ENCODE measurements at places on chromosomes 1 and 21.

- H3K4me3 ChIP-seq = no peak overlapping the region
- H3K27ac ChIP-seq = no peak overlapping the region
- no peak for DNase-seq
- H3K27me3 ChIP-seq = no peaks in the 10 kb centered on the region
These were observed 419.4 kb downstream of the GPATCH2 start for GRCh38 chr1:217211486-217211885.

DNA sequence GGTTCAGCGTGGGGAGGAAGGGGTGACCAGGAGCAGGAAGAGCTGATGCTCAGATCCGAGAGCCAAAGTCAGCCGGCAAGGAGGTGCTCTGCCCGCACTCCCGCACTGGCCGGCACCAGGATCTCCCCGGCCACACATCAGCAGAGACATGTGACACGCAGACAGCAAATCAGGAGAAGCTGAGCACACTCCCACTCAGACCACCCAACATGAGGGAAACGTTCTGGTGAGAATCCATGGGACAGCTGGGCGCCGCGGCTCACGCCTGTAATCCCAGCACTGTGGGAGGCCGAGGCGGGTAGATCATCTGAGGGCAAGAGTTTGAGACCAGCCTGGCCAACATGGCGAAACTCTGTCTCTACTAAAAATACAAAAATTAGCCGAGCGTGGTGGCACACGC is 18.6 kb upstream of the PTTG1IP start:
- no peak overlapping the region for H3K27ac ChIP-seq
- DNase-seq = no peak
- no peaks in the 10 kb centered on the region for H3K27me3 ChIP-seq
- no peak overlapping the region for H3K4me3 ChIP-seq
- H3K4me1 ChIP-seq = no peaks in the 10 kb centered on the region

DNA sequence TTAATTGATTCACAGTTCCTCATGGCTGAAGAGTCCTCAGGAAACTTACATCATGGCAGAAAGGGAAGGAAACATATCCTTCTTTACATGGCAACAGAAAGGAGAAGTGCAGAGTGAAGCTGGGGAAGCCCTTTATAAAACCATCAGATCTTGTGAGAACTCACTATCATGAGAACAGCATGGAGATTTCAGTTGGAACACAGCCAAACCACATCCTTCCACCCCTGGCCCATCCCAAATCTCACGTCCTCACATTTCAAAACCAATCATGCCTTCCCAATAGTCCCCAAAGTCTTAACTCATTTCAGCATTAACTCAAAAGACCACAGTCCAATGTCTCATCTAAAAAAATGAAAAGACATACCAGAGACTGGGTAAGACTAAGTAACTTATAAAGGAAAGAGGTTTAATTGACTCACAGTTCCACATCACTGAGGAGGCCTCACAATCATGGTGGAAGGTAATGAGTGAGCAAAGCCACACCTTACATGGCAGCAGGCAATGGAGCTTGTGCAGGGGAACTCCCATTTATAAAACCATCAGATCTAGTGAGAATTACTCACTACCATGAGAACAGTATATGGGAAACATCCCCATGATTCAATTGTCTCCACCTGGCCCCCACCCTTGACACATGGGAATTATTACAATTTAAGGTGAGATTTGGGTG is 105.2 kb downstream of the MRPL39 start:
- no peaks in the 10 kb centered on the region for H3K27me3 ChIP-seq
- no peaks in the 10 kb centered on the region for H3K4me1 ChIP-seq
- no peak overlapping the region for H3K4me3 ChIP-seq
- no peak overlapping the region for H3K27ac ChIP-seq

DNA sequence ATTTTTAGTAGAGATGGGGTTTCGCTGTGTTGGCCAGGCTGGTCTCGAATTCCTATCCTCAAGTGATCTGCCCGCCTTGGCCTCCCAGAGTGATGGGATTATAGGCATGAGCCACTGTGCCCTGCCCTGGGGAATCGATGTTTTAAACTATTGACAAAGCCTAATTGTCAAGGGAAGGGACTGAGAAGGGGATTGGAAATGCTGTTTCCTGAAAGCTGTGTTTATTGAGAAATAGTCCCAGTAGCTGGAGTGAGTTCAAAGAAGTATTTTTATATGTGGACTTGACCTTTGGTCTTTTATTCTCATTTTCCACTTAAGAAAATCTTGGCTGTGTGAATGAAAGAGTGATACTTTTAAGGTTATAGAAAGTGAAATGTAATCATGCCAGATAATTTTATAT is 47.5 kb downstream of the KIF1B start:
- no peak overlapping the region for H3K27ac ChIP-seq
- H3K4me1 ChIP-seq = no peaks in the 10 kb centered on the region
- H3K27me3 ChIP-seq = no peaks in the 10 kb centered on the region
- peaks cover 36% of the 10 kb centered on the region for H3K36me3 ChIP-seq
- no peak overlapping the region for H3K4me3 ChIP-seq

- no peaks in the 10 kb centered on the region for H3K4me1 ChIP-seq
- H3K27me3 ChIP-seq = no peaks in the 10 kb centered on the region
- no peak within 1 kb of the TSS for H3K27ac ChIP-seq
- H3K4me3 ChIP-seq = no peak within 1 kb of the TSS
- no peak for DNase-seq
- H3K36me3 ChIP-seq = no peaks in the 10 kb centered on the region
These were observed at the start of gene LRRC53 for GRCh38 chr1:74512170-74512915. TSS of gene LRRC53 (minus strand) at chr1:74512611. CDS start at chr1:74483349, 29,262 bp downstream.

DNA sequence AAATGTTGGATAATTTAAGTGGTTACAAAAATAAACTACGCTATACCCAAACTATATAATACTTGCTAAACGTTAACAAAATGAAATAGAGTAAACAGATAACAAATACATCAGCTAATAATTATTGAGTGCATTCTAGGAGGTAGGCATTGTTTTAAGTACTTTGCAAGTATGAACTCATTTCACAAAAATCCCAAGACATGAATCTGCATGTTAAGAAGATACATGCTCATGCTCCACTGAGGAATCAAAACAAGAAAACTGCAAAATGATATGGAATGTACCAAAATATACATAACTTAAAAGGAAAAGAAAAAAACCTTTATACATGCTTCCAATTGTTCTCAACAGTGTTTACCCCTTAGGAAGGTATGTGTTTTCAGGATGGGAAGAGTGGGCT is 2.5 kb downstream of the FRRS1 start:
- peaks cover 51% of the 10 kb centered on the region for H3K4me1 ChIP-seq
- no peaks in the 10 kb centered on the region for H3K36me3 ChIP-seq
- no peak overlapping the region for H3K27ac ChIP-seq
- no peaks in the 10 kb centered on the region for H3K27me3 ChIP-seq

- H3K4me3 ChIP-seq = no peak overlapping the region
- H3K4me1 ChIP-seq = no peaks in the 10 kb centered on the region
- H3K27me3 ChIP-seq = no peaks in the 10 kb centered on the region
- no peak for DNase-seq
- no peaks in the 10 kb centered on the region for H3K36me3 ChIP-seq
These were observed 44.8 kb upstream of the ZNF326 start for GRCh38 chr1:89949991-89950624.
